Glutamatergic neuron (in vitro differentiated cells): ENCODE measurements at places on chromosomes 11 and 22.

DNA sequence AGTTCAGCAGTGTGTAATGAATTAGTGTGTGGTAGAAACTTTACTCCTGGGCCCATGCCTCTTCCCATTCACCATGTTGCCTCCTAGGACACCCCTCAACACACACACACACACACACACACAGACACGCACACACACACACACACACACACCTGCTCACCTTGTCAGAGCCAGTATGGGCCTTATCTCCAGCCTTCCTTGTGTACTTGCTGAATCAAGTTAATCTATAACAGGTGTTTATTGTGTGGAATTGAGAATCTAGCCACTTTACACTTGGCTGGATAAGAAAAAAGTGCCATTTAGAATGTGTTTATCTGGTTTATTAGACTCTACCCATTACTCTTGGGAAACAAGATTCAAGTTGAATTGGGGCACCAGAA, 14.5 kb upstream of the ZDHHC13 start:
- no peak for DNase-seq

- DNase-seq: no peak
Observed at GRCh38 chr11:58832056-58832645, 12.4 kb downstream of the GLYATL2 start.

DNA sequence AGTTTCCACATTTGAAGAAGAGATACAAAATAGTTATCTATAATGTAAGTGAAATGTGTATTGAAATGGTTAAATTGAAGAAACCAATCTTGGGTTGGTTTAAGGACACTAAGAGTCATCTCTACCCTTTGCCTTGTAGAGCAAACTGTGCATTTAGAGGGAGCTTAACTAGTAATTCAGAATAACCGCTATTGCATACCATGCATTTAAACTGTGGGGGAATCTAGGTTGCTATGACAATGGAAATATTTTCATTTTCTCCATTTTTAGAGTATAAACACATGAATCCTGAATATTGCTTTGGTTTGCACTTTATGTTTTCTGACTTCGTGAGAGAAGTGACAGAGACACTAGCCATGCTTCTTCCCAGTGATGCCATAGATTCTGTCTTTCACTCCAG, 39.7 kb downstream of the FAT3 start:
- DNase-seq: no peak

GRCh38 chr22:35318346-35319215, 18.9 kb downstream of the TOM1 start:
- no peak for DNase-seq

DNA sequence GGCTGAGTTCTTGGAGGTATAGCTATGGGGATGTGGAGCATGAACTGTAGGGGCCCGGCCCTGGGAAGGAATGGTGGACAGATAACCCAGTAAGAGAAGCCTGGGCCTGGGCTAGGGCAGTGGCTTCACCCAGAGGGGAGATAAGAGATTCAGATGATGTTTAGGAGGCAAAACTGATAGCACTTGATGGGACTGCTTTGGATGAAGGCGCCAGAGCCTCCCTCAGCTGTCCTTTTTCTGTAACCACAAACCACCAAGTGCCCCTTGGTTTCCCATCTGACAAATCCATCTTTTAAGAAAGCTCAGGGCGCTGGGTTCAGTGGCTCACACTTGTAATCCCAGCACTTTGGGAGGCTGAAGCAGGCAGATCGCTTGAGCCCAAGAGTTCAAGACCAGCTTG, 23.4 kb downstream of the RELT start:
- DNase-seq: no peak

DNA sequence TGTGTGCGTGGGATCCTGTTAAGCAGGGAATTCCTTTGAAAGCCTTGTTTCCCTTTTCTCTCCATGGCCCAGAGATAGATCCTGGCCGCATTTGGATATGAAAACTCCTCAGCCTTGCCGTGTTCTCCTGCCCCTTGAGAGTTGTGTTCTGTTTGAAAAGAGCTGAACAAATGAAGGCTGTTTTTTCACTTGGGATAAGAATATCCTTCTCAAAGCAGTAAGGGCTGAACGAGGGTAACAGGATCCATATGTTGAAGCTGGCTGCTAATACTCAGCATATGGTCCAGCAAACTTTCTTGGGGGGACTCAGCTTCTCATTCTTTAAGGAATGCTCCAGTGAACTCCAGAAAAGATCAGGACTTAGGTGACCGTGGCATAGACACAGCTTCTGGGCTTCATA, 114.5 kb upstream of the TTC12 start:
- no peak for DNase-seq

DNA sequence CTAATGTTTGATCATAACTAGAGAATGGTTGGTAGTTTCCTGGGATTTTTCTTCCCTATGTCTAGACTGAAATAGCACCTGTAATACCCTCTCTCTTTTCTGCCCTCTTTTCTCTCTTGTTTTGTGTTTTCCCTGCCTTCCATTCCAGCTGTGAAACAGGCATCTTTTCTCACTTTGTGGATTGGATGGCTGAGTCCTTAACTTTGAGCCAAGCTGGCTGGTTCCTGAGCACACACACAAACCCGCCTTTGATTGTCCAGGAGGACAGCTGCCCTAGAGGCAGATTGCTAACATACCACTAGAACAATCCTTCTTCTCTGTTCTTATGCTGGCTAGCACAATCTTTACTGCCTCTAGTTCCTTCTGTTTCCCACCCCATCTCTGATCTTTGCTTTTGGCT, 17.7 kb downstream of the CTNND1 start:
- no peak for DNase-seq

DNA sequence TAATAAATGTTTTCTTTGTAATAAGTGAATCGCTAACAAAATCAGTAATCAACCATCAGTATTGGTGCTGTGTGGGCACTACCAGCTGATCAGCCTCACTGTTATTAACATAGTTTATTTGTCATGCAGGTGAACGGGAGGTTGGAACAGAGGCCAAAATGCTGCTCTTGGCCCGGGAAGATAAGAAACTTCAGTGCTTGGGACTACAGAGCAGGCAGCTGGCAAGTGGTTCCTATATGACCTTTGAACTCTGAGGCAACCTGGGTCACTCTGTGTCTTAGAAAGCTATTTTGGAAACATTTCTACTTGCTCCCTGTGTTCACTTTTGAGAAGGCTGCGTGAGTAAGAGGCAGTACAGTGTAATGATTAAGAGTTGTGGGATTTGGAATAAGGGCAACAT, 36.5 kb upstream of the DNAJB13 start:
- no peak for DNase-seq

DNA sequence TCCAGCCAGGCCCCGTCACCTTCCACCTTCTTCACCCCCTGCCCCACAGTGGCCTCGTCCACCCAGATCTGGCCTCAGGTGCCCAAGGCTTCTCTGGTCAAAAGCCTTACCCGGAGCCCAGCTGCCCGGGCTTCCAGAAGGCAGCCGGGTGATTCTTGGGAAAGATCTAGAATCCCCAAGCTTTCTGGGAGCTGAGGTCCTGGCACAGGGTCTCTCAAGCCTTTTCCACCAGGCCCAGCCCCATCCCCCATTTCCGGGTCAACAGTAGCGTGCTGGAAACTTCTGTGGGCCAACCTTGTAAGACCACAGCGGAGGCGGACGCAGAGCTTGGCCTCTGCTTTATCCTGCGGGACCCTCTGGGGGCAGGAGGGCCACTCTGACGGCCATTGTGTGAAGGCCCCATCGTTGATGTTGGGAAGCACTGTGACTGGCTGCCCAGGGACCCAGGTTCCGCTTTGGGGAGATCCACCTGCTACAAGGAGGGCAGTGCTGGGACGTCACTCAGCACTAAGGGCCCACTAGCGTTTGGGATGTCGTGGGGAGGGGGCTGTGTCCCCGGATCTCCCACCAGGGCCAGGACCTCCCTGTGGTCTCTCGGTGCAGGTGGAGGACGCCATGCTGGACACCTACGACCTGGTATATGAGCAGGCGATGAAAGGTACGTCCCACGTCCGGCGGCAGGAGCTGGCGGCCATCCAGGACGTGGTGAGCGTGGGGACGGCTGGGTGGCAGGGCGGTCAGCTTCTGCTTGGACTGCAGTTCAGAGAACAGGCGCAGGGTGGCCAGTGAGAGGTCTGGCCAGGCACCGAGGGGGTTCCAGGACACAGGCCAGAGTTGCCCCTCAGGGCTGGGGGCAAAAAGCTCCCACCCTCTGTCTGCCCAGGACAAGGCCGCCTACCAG, 11.5 kb downstream of the TSPAN32 start:
- no peak for DNase-seq

- peak; percentile 78 for DNase-seq
Observed at GRCh38 chr11:3807909-3808860, at the start of gene PGAP2. PGAP2 (plus strand) TSS chr11:3808560; CDS start chr11:3811260, 2,700 bp downstream.

DNA sequence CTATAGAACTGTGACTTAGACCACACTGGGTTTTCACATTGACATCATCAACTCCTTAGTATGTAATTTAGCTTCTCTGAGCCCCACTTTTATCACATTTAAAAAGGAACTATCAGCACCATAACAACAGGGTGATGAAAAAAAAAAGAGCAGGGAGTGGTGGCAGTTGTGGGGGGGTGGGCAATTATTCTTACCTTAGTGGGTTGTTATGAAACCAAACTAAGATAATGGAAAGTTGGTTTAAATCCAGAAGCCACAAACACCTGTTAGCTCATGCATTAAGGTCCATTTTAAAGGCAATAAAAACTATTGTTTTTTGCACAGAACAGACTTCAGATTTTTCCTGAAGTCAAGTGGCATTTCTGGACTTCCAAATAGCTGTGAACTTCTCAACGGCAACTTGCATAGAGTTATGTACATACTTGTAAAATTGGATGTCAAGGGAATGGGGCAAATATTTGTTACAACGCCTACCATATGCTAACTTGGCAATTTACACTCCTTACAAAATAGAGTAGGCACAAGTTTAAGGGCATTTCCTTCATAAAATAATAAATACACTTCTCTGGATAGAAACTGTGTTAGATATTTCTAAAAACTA, 793.6 kb downstream of the DLG2 start:
- no peak for DNase-seq

- no peak for DNase-seq
Observed at GRCh38 chr11:72088076-72088808, 7.6 kb downstream of the LRRC51 start.

- DNase-seq: no peak
Observed at GRCh38 chr11:128457874-128458273, 129.5 kb downstream of the ETS1 start.

DNA sequence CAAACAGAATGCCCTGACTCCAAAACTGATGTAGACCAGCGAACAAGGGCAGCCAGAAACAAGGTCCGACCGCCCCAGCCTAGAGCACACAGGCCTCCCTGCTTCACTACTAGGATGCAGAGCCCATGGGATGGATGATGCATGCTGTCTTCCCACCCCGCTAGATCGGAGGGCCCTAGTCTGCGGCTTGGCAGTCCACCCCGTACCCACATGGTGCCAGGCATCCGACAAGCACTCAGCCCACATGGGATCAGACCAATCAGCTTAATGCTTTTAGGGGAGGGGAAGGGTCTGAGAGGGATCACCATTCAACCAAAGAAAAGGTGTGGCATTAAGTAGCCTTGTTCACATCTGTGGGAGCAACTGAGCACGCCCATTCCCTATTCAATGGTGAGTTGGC, 30.6 kb downstream of the PISD start:
- no peak for DNase-seq

DNA sequence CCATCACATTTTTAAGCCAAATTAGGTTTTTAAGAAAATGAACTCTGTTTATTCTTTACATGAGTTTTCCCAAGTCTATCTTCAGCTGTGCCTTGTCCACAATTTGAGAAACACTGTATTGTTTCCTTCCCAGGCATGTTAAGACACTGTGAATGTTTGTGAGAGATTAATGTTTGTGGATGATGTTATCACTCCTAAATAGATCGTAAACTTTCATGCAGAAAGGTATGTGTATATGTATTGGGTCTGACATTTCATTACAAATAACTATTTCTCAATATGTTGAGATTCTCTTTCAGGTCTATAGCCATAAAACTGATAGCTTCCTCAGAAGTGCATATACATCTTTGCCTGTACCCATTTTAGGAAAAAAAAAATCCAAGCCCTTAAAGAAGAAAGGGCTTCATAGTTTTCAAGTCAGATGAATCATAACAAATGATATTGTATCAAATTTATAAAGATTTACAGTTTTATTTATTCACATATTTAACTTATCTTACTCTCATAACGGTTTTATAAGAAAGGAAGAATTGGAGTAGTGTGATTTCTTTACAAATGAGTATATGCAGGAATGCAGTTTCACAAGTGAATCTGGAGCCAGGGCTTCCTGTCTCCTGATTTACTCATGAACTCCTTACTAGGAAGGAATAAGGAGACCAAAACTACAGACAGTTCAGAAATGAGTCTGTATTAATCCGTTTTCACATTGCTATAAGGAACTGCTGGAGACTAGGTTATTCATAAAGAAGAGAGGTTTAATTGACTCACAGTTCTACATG, 11.2 kb downstream of the OR8D1 start:
- DNase-seq: no peak

- DNase-seq: no peak
Observed at GRCh38 chr11:134584001-134584561, 172.0 kb upstream of the B3GAT1 start.

DNA sequence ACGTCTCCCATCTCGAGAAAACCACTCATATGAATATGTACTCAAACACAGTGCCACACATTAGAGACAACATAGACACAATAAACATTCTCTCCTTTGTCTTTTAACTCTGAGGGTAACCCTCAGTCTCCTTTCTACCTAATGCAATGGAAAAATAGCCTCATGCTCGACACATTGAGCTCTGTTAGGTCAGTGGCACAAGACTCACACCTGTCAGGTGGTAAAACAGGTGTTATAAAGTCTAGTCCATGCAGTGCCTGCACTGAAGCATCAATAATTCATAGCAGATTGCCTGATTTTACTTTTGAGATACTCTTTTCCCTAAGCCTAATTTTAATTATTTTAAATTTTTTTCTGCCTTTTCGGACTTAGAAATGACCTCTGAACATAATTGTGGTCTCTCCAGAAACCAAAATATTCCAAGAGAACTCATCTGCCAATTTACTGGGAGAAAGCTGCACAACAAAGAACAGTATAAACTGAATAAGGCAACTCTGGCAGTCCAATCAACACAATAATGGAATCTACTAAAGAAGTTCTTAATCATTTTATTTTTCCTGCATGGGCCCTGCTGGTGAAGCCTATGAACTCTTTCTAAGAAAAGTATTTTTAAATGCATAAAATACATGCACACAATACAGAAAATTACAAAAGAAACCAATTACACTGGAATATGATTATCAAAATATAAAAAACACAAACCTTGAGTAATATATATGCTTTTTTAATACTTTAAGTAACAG, 9.9 kb downstream of the RDX start:
- DNase-seq: no peak

GRCh38 chr11:133966921-133967598, 10.3 kb upstream of the IGSF9B start:
- DNase-seq: peak; percentile 74
